ENCODE measurements at places on chromosomes 12 and 14.

DNA sequence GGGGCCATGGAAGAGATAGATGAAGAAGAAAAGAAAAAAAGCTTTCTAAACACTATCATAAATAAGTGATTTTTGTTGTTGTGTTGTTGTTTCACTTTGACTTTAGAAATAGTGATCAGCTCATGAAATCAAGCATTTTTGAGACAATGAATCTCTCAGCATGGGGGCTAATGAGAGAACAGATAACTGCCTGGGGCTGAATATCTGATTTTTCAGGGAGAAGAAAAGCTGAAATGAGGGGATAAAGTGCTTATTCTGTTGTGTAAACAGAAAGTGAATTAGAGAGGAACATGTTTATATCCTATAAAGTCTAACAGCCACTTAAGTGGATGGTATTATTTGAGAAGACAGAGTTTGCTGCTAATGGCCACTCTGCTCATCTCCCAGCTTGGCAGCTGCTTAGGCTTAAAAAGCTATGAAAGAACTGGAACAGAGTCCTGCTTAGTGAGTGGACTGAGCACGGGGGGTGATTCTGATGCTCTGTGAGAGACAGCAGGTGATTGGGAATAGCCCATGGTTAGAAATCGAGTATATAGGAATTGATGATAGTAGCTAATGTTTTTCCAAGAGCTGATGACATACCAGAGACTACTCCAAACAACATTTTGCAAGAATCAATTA lies 646.1 kb upstream of the TMEM132C start:
- DNase-seq, result no peak

DNA sequence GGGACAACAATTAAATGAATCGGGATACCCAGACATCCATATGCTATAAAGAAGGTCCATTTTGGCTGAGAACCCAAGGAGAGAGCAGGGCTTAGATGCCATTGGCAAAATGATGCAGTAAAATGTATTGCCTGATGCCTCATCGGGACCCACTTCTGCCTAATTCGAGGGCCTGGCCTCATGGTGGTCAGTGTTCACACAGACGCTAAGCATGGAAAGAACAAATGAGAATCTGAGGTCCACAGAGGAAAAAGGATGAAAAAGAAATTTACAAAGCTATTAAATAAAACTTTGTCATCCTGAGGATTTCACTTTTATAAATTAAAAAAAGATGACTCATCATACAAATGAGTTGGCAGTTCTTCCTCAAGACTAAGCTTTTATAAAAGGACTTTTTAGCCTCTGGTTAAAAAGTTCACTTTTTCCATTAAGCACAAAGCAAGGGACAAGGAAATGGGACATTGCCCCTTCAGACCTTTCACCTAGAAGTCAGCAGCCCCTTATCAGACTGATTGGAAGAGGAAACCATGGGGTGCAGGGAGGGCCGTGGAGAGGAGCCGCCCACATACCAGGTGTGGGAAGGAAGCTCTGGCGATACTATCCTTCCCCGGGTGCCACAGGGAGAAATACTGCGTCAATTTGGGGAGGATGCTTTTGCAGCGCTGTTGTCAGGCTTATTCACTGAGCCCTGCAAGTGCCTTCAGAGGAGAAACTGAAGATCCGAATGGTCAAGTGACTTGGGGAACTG lies 176.0 kb downstream of the EGLN3 start:
- DNase-seq, result no peak

DNA sequence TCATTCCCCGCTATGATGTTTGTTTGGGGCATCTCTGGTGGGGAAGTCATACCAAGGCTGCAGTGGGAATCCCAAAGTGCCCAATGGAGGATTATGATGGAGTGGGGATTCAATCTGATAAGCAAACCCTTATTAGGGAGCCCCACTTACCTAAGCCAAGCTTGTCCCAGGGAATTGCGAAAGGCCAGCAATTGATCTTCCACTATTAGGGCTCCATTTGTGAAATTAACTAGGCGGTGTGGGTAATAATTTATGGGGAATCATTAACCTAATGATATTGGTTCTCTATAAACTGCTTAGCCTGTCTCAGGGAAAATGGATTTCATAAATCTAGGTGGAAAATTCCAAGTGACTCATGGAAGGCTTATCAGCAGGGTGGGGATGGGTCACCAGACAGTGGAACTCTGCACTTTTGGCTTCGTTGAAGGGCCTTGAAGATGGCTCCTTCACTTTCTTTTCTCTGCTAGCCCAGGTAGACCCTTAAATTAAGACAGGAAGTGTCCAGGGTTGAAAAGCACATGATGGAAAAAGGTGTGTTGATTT lies 113.0 kb upstream of the WSCD2 start:
- DNase-seq, result no peak

- no peak for DNase-seq
Observed at GRCh38 chr14:69495341-69495921, 10.9 kb downstream of the PLEKHD1 start.

DNA sequence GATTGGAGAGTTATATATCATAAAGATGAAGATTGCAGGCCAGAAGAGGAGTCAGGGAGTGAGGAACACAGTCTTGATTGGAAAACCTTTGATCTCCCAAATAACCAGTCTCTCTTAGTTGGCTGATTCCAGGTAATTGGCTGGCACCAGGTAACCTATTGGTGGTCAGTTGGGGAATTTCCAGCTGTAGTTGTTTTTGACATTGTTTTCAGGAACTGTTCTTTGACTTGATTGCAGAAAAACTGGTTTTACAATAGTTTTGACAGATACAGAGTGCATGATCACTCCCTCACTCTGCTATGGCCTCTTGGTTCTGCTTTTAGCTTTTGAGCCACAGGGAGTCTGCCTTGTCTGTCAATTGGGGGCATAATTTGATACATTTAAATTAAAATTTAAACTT lies 71.6 kb downstream of the ZNF641 start:
- no peak for DNase-seq

DNA sequence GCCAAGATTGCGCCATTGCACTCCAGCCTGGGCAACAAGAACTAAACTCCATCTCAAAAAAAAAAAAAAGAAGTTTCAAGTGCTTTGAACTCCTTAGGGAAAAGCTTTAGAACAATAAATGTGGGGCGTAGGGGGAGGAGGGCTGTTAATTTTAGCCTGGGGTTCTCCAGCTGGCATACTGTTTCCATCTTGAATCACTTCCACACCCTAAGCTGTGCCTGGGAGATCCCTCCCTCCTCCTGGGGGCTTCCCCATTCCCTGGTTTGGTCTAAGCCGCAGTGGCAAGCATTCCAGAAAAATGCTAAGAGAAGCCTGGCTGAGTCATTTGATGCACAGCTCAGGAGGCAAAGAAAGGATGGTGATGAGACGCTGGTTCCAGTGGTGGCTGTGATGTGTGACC lies 2.3 kb upstream of the ZNF384 start:
- no peak for DNase-seq

GRCh38 chr12:132373901-132374611 lies 44.7 kb upstream of the GALNT9 start:
- DNase-seq, result no peak

DNA sequence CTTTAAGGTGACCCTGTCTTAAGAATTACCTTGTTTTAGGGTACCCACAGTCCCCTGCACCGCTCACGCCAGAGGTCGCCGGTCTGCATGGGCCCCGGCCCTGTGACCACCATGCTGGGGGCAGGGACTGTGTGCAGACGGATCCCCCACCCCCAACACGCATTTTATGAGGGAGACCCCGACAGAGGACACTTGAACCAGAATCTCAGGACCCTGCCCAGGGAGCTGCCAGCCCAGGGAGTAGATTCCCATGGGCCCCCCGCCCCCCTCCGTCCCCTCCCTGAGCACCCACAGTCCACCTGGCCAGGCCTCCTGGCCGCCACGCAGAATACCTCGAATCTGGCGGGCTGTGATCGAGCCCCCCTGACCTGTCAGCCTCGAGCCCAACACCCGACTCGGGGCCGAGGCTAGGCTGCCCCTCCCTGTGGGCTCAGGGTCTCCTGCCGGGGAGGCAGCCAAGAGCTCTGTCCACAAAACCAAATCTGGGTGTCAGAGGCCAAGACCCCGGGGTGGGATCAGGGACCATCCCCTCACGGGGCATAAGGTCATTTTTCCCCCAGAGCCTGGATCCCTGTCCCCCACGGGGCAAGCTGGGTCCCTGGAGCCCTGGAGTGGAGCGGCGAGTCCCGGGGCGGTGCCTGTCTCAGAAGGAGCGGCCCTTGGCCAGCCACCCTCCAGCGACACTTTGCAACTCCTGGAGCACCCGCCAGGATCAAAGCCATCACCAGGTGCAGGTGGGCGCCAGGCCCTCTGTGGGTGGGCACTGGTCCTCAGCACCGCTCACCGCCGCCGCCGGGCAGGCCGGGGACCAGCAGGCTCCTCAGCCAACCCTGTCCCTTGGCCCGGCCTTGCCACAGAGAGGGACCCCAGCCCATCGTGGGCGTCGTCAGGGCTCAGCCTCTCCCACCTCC lies 155.8 kb upstream of the PKP2 start:
- DNase-seq, result no peak

DNA sequence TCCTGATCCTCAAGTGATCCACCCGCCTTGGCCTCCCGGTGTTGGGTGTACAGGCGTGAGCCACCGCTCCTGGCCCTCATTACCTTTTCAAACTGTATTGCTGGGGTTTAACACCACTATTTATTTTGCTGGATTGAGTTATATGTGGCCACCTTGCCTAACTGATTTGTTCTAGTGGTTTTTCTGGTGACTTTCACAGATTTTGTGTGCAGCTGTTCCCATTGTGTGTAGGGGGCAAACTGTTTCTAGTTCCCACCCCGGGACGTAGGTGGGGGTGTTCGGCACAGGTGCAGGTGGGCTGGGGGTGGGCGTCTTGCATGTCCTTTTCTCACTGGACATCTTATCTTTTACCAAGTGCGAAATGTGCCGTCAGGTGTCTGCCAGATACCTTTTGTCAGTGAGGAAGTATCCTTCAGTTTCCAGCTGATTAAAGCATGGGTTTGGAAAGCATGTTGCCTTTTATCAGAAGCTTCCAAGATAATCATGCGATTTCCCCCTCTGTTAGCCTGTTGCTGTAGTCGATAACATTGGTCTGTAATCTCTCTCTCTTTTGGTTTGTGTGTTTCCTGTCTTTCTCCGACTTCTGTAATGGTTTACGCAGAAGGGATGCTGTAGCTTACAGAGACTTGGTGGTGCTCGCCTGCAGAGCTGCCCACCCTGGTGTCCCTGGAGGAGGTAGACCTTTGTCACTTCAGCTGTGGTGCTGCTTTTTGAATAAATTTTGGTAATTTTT lies 33.6 kb downstream of the AACS start:
- no peak for DNase-seq

DNA sequence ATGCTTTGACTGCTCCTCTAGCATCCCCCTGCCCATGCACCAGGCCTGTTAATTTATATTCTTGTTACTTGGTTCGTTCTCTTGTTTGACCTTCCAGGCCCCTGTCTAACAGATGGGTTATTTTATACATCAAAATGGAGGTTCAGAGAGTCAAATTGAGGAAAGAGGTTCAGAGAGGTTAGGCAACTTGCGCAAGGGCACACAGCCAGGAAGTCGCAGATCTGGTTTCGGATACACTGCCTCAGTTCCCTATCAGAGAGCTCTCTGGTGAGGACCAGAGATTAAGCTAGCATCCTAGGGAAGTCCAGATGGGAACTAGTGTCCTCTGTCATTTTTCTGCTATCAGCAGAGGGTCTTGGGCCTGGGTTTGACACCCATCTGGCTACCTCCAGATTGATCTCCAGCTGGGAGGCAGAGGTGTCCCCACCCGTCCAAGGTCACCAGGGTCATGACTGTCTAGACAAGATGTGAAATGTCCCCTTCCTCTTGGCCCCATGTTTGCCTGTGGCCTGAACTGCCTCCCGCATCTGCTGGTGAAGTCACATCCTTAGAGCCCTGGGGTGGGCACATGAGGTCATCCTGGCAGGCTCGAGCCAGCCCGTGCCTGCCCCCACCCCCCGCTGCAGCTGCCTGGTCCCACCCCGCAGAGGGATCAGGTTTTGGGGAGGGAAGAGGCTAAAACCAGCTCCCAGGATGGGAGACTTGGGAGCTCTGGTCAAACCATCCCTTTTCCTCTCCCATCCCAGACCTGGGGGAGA lies 84.3 kb upstream of the NCOR2 start:
- DNase-seq, result no peak

DNA sequence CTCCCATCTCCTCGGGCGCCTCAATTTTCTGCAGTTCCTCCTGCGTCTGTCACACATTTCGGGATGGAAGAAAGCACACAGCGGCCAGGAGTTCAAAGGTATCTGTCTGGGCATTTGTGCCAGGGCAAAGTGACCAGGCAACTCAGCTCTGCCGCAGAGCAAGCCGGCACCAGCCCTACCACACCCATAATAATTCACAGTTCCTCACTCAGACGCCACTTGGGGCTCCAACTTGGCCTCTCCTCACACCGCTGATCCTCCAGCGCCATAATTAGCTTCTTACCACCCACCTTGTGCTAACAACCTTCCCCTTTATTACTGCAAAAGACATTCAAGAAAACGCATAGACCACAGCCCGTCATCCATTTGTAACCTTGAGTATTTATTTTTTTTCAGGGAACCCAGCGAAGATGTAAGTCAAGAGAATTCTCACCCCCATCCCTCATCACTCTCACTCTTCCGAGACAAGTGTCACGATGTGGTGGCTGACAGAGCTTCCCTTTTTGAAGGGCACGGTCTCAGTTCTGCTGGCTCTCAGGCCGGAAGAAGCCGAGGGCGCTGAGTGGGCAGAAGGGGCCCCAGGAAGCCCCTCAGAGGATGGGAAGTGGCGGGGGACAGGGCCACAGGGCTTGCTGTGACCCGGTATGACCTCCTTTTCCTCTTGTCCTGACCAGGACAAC lies 25.2 kb upstream of the NCOR2 start:
- DNase-seq, result no peak

- DNase-seq, result no peak
Observed at GRCh38 chr12:104722601-104723534, 235.2 kb downstream of the SLC41A2 start.

GRCh38 chr12:92614001-92614400 lies 88.8 kb upstream of the PLEKHG7 start:
- no peak for DNase-seq

GRCh38 chr12:1660304-1661187 lies 30.3 kb upstream of the ADIPOR2 start:
- peak; percentile 60 for DNase-seq

DNA sequence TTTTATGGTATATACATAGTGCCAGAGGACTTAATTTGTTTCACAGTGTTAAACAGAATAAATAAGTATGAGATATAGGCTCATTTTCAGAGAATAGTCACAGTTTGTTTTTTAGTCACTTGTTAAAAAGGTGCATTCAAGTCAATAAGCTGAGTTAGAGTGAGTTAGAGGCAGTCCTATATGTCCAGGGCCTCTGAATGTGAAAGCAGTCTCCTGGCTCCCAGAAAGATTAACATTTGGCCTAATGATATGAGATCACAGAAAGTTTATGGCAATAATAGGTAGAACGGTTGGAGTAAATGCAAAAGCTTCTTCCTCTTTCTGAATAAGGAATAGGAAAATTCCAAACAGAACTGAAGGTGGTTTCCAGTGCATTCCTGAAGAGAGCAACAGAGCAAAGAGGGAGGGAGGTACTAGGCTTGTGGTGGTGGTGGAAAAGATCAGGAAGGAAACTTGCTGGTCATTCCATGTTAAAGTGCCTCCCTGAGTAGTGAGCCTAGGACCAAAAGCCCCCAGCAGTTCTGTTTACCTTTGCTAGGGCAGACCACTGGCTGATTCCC lies 54.4 kb downstream of the SLC38A4 start:
- no peak for DNase-seq

GRCh38 chr14:88248606-88249005 lies 74.5 kb downstream of the KCNK10 start:
- no peak for DNase-seq

GRCh38 chr14:64971943-64972791 lies at the start of gene RAB15:
Gene RAB15 (minus strand): TSS chr14:64972336. CDS start chr14:64972076, 260 bp downstream.
- DNase-seq, result peak; percentile 21
